Stimulated activated CD4-positive, alpha-beta T cell treated with anti-CD3 and anti-CD28 coated beads, Interleukin-2, amount 100 ng/mL, for 4 hours (primary cell): ENCODE measurements at places on chromosomes 2 and 18.

DNA sequence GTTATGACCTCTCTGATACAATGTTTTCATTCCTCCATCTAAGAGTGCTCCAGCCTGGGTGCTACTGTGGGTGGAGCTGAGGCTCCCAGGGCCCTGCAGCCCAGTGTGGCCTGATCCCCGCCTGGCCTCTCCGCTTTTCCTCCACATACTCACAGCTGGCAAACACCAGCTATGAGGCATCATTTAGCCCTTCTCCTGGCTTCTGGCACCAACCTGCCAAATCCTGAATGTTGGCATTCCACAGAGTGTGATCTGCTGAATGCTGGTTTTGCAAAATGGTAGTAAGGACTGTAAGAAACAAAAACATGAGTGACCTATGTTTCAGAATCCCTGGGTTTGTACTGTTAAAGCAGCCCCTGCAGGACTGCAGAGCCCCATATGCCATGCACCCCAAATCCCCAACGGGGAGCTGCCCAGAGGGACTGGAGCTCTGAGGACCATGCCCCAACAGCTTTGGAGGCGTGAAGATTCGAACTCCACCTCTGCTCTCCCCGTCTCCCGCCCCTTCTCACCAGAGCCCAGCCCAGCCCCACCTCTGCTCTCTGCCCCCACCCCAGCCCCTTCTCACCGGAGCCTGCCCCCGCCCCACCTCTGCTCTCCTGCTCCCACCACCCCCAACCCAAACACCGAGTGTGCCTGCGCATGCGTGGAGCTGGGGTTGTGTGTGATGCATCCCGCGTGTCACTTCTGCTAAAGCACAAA lies 4.2 kb downstream of the SLC66A2 start:
- DNase-seq = no peak

DNA sequence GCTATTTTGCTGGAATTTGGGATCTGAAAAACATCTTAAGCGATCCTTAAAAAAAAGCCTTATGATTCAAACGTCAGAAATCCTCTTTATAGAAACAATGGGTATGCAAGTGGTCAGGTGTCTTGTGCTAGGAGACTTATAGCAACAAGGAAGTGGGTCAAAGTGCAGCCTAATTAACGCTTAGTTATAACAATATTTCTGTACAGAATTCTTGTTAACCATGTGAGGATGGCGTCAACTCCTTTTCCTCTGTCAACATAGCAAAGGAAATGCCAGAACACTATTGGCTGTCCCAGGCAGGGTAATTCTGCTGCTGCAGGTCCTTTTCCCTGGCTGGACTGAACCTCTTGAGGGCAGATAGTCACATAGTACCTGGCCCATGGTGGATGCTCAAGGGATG lies 189.4 kb downstream of the MSH2 start:
- DNase-seq = no peak

- DNase-seq = no peak
Measured at GRCh38 chr2:28233164-28233676, 159.4 kb upstream of the FOSL2 start.

- DNase-seq = no peak
Measured at GRCh38 chr2:163210430-163210918, 371.9 kb upstream of the KCNH7 start.

DNA sequence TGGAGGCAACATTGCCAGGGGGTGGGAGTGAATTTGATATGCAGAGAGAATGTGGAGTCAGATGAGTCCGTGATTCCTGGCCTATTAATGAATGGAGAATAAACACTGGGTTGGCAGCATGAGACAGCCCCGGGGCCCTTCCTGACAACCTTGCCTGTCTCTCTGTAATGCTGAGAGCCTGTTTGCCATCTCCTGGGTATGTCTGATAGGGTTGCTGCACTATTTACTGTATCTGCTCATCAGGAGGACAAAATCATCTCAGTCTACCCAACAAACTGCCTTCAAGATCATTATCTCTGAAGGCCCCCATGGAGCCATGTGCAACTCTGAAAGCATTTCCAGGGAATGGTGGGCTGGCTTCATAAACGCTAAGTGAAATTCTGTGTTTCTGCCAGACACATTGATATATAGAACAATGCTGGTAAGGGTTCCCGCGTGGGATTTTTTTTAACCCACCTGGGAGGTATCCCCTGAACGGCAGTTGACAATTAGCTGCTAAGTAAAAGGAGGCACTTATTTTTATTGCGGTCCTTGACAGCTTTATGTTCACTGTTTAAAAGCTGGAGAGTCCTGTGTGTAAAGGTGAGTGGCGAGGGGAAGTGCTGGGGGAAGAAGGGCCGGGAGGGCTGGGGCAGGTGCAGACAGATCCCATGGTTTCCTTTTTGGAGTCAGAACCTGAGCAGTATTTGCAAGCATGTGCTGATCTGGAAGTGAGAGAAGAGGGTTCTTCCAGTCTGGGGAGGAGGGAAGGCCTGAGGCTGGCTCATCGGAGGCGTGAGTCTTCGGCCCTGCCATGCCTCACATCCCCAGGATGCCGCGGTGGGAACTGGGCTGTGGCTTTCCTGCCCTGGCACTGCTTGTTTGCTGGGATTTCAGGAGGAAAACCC lies 64.8 kb downstream of the ARHGAP25 start:
- no peak for DNase-seq

- DNase-seq = no peak
Measured at GRCh38 chr18:70121842-70122241, 83.6 kb downstream of the RTTN start.

DNA sequence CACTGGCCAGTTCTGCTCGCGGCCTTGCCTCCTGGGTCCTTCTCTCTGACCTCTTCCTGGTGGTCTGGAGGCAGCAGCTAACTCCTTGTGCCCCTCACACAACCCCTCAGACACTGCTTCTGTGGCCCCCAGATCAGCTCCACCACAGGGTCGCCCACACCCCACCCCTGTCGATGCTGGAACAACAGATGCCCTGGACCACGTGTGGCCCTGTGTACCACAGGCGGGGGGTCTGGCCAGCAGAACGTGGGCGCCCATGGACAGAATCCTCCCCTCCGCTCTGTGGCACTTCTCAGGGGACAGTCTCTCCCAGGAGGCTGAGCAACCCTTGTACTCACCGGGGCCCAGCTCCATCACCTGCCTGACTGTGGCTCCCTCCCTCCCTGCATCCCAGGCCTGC lies 245.6 kb downstream of the NDUFA10 start:
- no peak for DNase-seq

DNA sequence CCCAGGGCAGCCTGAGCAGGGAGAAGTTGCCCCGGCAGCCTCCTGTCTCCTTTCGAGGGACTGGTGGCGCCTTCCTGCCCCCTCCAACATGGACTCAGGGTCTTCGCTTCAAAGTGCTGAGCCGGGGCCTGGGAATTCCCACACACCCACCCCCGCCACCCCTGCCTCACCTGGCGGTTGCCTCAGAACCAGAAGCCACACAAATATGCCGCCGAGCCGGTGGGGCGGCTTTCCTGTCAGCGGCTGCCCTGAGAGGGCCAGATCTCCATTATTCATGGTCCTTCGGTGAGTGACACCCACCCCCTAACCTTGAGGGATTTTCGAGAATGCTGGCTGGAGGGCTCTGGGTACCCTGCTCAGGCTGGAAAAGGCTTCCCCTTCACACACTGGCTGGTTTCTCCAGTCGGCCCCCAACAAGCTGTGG lies 71.7 kb downstream of the SMAD7 start:
- DNase-seq = no peak

GRCh38 chr2:204657024-204657423 lies 111.7 kb downstream of the PARD3B start:
- DNase-seq = no peak

DNA sequence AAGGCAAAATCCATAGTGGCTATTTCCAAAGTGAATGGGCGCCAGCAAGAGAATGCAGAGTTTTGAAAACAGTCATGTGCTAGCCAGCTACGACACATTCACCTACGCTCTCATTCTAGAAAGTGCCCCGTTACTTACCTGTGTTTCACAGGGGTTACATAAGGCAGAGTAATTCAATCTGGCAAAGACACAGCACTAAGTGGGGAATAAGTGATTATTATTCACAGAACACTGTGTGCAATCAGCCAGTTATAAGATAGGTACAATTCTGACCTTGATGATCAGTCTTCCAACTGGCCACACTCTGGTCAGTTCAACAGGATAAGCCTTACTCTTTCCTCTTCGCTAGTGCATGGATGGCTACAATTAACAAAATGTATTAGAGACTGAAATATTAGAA lies 105.8 kb downstream of the CABYR start:
- no peak for DNase-seq

DNA sequence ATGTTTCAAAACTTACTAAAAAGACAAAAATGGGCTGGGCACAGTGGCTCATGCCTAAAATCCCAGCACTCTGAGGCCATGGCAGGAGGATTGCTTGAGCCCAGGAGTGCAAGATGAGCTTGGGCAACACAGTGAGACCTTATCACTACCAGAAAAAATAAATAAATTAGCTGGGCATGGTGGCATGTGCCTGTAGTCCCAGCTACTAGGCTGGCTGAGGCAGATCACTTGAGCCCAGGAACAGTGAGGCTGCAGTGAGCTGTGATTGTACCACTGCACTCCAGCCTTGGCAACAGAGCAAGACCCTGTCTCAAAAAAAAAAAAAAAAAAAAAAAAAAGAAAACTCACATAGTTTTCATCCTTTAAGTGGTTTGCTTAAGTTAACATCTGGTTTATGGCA lies 6.4 kb downstream of the TSPYL6 start:
- DNase-seq = no peak

DNA sequence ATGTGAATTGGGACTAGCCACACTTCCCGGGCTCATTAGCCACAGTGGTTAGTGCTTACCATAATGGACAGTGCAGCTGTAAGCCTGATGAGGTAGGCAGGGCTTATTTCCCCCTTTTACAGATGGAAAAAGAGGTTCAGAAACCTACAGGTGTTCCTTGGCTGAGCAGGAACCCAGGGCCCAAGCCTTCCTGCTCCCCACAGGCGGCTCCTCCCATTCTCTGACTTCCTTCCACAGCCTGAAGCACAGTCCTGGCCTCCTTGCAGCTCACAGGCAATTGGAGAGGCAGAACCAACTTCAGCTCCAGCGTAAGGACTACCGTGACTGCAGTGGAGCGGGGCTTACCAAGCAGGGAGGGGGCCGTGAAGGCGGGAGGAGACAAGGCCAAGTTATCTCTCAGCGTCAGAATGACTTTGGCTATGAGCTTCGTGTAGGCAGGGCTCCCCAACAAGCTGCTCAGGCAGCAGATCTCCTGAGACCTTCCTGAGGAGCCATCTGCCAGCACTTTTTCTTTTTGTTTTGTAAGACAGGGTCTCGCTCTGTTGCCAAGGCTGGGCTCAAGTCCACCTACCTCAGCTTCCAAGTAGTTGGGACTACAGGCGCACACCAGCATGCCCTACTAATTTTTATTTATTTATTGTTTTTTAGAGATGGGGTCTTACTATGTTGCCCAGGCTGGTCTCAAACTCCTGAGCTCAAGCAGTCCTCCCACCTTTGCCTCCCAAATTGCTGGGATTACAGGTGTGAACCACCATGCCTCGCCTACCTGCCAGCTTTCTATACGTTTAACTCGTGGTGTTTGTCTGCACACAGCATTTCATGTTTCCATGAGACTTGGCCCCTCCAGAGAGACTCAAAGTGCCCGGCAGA lies 34.2 kb upstream of the NT5DC4 start:
- DNase-seq = no peak

- no peak for DNase-seq
Measured at GRCh38 chr18:54191352-54191751, 33.1 kb downstream of the MBD2 start.

GRCh38 chr18:77249569-77250500 lies at the start of gene GALR1:
TSS of gene GALR1 (plus strand) at chr18:77249848. CDS start at chr18:77250549, 701 bp downstream.
- DNase-seq = no peak

- DNase-seq = no peak
Measured at GRCh38 chr2:85961754-85962153, 73.0 kb upstream of the ST3GAL5 start.

DNA sequence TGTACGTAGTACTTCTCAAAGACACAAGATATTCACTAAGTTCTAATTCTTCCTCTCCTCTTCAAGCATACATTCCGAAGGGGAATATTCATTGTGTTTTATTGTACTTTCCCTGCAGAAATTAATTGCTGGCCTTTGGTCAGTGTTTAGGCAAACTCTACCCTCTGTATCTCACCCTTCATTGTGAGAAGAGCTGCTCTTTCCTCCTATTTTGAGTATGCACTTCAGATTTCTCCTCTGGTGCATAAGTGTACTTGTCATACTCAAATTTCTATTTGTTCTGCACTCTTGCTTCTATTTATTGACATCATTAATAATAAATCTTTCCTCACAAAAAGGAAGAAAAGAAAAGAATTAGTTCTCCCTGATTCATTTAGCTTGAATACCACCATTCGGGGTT lies 485.4 kb upstream of the SLC8A1 start:
- no peak for DNase-seq

DNA sequence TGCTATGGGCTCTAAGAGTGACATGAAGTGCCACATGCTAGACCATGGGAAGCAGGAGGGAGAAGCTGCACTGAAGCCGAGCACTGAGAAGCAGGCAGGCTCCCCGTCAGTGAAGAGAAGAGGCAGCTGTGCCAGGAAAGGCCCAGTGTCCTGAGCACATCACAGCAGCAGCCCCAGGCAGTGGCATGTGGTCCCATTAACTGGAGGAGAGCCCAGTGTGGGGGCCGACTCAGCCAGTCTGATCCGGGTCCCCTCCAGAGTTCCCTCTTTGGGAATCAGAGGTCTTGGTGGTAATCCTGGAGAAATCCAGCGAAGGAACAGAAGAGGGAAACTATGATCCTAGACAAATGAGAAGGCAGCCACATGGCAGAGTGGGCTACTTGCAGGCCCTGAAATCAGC lies 96.7 kb upstream of the ACAA2 start:
- no peak for DNase-seq

DNA sequence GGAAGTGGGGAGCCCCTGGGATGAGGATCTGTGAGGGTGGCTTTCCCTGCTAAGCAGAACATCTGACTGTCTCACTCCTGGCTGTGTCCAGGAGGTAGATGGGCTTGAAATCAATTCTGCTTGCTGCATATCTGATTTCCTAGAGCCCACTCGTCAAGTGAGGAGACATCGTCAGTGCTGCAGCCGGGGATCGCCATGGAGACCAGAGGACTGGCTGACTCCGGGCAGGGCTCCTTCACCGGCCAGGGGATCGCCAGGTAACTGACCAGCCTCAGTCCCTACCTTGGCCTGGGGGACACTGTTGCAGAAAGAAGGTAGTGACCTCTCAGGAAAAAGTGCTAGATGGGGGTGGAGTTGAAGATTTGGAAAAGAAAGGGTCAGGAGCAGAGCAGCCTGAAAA lies 31.3 kb downstream of the CNGA3 start:
- no peak for DNase-seq

DNA sequence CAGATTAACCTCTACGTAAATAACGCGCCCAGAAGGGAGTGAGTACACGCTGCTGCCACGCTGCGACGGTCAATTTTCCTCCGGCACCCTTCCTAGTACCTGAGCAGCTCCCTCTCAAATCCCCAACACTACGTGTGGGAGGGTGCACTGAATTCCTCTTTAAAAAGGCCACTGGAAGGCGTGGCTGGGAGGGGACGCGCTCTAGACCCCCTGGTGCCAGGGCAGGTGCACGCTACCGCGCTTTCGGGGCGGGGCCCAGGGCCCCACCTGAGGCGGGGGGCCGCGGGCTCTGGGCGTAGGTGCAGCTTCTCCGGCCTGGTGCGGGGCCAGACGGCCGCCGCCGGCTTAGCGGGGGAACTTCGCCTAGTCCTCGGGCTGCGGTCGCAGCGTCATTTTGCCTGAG lies 668 bp upstream of the ANKRD12 start:
- no peak for DNase-seq
